ENCODE measurements at places on chromosomes 13 and 19.

GRCh38 chr19:41657157-41657556 is 30.3 kb upstream of the CEACAM4 start:
- no peak for DNase-seq

GRCh38 chr19:2805991-2806649 is 13.5 kb upstream of the ZNF554 start:
- DNase-seq: no peak

DNA sequence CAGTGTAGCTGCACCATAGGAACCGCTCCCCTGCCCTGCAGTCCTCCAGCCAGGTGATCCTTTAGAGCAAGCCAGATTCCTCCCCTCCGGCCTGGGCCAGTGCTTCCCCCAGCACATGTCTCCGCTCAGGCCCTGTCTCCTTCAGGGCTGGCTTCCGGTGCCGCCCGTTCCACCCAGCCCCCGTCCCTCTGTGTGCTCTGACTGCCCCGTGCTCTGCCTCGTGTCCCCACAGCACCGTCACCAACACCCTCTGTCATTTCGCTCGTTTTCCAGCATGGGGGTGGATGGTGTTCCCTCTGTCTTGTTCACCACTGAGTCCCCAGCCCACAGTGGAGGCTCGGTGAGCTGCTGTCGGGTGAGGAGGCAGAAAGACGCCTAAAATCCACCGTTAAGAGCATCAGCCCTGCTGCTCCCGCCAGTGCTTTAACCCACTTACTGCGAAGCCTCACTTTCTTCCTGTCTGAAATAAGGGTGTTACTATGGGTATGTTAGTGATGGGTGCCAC is 54.5 kb downstream of the TSSK6 start:
- no peak for DNase-seq

DNA sequence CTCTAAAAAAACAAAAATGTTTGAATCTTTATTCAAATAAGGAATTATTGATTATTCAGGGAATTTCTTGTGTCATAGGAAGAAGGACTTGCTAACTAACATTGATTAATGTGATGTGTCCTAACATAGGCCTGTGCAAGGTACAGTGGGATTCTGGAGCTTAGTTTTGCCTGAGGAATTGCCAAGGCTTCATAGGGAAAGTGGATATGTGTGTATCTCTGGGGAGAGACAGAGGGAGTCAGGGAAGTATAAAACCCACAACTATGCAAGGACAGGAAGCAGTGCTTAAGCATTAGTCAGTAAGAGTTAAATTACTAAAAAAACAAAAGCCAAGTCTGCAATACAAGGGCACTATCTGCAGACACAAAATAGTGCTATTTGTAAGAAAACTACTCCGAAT is 59.6 kb downstream of the WDFY2 start:
- peak; percentile 12 for DNase-seq

DNA sequence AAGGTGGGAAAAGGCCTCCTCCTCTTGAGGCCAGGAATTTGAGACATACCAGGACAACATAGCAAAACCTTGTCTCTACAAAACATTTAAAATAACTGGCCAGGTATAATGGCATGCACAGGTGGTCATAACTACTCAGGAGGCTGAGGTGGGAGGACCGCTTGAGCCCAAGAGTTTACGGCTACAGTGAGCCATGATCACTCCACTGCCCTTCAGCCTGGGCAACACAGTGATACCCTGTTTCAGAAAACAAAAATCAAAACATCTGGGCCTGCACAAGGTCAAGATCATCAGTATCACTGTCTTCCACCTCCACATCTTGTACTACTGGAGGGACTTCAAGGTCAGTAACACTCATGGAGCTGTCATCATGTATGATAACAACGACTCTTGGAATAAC is 742.7 kb upstream of the GPC6 start:
- no peak for DNase-seq

DNA sequence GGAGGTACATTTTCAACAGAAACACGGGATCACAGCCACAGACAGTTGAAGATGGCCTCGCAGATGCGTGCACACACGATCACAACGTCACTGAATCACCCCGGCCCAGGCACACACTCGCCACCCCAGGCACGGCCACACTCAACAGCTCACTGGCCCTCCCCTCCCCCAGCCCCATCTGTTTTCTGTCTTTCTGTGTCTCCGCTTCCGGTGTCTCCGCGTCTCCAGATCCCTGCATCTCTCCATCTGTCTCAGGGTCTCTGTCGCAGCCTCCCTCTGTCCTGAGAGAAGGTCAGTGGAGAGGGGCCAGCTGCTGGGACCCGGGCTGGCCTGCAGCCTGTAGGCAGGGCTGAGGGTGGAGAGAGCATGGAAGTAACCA is 3.8 kb upstream of the ATP1A3 start:
- DNase-seq: no peak

- DNase-seq: peak; percentile 15
Observed at GRCh38 chr13:101640788-101641400, 188.4 kb downstream of the ITGBL1 start.

DNA sequence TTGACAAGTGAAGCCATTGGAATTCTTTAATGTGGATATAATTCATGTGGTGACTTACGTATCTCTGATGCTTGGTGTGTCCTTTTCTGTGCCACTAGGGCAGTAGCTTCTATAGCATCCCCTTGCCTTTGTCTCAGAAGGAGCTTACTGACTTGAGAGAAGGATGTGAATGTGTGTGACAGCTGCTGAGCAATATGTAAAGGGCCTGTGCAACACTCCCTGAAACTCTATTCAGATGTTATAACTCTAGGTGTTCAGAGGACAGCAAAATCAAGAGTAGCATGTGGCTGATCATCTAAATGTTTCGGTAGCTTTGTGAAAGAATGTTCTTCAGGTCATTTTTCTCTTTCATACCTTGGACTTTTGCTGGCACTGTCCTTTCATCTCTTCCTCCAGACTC is 189.5 kb downstream of the LMO7 start:
- DNase-seq: no peak

DNA sequence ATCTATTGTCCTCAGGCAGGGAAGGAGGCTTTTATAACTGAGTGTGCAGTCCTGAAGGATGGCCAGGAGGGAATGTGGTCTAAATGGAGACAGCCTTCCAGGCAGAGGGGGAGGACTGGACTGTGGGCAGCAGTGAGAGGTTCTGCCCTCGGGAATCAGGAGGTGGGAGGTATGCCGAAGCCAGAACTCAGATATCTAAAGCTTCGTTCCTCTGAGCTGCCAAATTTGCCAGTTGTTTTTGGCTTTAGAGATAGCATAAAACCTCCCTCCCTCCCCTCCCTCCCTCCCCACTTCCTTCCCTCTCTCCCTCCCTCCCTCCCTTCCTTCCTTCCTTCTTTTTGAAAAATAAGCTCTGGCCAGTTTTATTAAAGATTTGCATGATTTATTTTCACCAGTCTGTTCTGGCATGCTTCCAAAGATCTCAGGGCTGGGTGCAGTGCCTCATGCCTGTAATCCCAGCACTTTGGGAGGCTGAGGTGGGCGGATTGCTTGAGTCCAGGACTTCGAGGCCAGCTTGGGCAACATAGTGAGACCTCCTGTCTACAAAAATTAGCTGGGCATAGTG is 2.4 kb downstream of the MEDAG start:
- DNase-seq: no peak

GRCh38 chr13:51728972-51729371 is 75.0 kb downstream of the DHRS12 start:
- DNase-seq: no peak

- peak; percentile 48 for DNase-seq
Observed at GRCh38 chr19:7421941-7422744, 66.7 kb downstream of the PEX11G start.

GRCh38 chr19:58584498-58585441 is 11.6 kb upstream of the MZF1 start:
- no peak for DNase-seq

DNA sequence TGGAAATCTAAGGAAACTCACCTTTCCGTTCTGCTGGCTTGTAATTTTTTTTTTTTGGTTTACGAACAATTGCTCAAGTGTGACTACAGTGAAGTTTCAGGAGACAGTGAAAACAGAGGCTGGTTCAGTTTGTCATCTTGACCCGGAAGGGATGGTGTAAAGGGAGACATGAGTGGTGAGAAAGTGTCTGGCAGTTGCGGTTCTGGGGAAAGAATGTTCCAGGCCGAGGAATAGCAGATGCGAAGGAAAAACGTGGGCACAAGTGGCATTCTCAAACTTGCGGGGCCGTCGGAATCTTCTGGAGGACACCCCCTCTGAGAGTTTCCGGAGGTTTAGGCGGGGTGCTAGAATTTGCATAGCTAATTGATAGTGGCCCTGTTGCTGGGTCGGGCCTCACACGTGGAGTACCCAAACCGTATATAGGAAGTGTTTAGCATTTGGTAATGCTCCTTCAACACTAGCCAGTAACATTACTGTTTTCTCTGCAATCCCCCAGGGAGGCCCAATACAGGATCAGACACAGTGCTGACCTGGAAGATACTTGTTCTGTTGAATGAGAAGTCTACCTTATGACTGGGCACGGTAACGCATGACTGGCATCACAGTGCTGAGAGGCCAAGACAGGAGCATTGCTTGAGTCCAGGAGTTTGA is 2.8 kb upstream of the TNFSF9 start:
- no peak for DNase-seq

Data from H54 (cell line).